Ureter (tissue), 1 donor: ENCODE measurements at places on chromosomes 6 and 20. TPM values are rescaled to one million over a fixed set of nuclear protein-coding genes. Genes with fewer than 3 reads are reported as not detected.

Gene GSTA2
- total RNA-seq = not detected

DNA sequence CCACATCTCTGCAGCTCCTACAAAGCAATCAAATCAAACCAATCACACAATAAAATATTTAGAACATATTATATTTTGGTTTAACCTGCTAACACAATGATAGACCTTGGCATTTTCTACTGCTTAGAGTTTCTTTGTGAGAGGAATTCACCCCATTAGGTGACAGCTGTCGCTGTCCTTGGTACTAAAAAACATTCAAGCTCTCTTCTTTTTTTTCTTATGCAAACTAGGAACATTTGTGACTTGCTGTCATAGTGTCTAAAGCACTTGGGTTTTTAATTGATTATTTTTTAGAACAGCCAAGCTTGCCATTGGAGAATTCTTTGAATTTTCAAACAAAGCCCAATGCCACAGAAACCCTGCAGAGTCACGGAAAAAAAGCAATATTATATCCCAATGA is 46.4 kb downstream of the CNR1 start:
- DNase-seq = no peak

GRCh38 chr6:70524721-70525286 is 41.9 kb upstream of the SDHAF4 start:
- DNase-seq = no peak

- no peak for DNase-seq
Measured at GRCh38 chr20:31494131-31494530, 19.0 kb downstream of the REM1 start.

- no peak for DNase-seq
Measured at GRCh38 chr6:5729080-5729434, 277.7 kb downstream of the NRN1 start.

- DNase-seq = no peak
Measured at GRCh38 chr6:123509112-123509511, 127.6 kb downstream of the TRDN start.

Gene ZNF335
- total RNA-seq = 23.9 TPM

DNA sequence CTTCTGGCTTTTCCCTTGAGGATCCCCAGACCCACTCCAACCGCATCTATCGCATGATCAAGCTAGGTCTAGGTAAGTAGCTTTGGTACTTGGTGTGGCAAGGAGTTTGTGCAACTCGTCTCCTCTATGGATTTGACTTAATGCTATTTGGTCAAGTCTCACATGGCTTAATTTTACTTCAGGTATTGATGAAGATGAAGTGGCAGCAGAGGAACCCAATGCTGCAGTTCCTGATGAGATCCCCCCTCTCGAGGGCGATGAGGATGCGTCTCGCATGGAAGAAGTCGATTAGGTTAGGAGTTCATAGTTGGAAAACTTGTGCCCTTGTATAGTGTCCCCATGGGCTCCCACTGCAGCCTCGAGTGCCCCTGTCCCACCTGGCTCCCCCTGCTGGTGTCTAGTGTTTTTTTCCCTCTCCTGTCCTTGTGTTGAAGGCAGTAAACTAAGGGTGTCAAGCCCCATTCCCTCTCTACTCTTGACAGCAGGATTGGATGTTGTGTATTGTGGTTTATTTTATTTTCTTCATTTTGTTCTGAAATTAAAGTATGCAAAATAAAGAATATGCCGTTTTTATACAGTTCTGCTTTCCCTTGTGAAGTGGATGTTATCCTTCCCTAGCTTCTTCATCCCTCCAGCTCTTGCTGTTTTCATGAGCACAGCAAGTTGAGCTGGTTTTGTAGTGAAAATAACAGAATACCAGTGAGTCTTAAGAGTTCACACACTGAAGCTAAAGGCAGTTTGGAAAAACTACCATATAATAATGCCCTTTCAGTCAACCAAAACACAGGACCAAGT is 3.8 kb downstream of the SLC35B2 start:
- DNase-seq = no peak

Gene TMEM200A
- total RNA-seq = 4.5 TPM

DNA sequence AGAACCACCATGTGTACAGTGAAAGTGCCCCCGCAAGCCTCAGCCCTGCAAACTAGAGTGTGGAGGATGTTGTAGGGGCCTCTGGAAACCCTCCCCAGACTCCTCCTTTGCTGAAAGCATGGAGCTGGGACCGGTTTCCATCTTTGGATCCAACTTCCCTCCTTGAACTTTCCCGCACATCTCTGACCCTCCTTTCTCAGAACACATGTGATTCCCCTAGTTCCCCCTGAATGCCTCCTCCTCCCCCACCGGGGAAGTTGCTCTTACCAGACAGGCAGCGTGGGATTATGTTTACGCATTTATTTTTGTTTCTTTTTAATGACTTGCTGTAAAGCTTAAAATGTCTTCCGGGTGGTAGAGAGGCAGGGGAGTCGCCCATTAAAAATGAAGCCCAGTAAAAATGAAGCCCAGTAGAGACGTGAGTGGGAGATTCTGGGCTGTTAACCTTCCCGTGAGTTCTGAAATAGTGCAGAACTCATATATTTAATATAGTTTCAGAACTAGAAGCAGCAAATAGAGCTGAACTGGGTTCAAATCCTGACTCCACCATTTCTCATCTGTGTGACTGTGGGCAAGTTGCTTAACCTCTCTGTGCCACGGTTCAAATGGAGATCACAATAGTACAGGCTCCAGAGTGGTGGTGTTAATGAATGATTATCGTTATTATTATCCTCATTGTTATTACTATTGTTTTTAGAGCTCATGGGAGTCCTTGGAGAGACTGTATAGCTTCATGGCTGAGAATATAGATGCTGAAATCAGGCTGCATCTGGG is 8.0 kb upstream of the PTPN1 start:
- DNase-seq = no peak

Gene SLC26A8
- total RNA-seq = 0.18 TPM

DNA sequence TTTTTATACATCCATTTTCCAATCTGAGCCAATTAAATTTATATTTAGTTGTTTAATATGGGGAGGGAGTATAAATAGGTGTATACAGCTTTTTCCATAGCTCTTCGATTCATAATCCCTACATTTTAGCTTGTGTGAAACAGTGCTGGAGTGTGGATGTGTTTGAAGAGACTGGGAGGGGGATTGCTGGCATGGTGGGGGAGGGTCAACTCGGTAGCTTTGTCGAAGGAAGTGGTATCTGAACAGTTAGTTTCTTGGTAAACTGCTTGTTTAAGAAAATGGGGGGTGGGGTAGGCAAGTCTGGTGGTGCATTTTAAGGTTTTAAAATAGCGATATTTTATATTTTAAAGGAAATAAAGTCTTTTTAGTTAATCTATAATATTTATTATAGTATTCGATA is 1.4 kb upstream of the LIN28B start:
- no peak for DNase-seq

Gene C6orf141
- total RNA-seq = 1.6 TPM

DNA sequence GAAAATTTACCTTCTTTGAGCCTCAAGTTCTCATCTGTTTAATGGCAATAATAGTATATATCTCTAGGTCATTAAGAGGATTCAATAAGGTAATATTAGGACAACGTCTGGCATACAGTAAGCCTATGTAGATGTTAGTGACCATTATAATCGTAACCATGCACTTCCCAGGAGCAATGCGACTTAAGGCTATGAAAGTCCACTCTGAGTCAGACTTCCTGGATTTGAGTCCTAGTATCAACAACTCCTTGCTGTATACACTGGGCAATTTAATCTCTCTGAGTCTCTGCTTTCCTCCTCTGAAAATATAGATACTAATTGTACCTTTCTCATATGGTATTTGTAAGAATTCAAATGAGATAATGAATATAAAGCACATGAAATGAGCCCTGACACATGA is 168.1 kb upstream of the HDDC2 start:
- DNase-seq = no peak

Gene GTSF1L
- total RNA-seq = not detected

DNA sequence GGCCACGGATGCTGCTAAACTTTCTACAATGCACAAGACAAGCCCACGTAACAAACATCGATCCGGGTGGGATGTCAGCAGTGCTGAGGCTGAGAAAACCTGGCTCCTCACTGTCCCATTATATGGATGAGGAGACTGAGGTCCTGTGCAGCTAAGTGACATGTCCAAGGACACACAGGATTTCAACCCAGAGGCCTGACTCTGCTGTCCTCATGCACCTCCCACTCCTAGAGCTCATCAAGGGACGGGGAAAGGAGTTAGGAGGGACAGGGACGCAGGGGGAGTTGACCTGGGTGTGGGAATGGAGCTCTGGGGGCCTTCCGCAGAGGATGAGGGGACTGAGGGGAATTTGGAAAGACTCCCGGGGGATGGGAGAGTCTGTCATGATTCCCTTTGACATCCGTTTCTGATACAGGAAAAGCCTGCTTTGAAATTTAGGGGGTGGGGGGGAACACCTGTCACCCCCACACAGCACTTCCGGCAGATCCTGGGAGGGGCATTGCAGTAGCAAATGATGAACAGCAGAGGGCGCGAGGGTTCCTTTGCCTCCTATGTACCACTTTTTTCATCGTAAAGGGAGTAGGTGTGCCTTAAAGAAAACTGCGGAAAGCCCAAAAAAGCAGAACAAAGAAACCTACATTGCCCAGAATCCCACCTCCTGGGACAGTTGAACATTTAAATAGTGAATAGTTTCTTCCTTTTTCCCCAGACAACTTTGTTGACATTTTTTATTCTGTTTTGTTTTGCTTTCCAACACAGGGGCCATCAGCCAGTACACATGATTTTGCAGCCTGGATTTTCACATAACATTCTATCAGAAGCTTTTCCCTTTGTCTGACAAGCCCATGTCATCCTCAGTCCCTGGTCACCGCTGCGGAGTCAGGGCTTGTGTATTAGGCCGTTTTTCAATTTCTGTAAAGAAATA is 48.6 kb downstream of the SLC2A10 start:
- DNase-seq = no peak

Gene PTGIS
- 57.8 TPM for total RNA-seq

- DNase-seq = no peak
Measured at GRCh38 chr6:132275066-132275970, 126.0 kb downstream of the MOXD1 start.

GRCh38 chr6:69933239-69933638 is 66.9 kb downstream of the COL19A1 start:
- no peak for DNase-seq

DNA sequence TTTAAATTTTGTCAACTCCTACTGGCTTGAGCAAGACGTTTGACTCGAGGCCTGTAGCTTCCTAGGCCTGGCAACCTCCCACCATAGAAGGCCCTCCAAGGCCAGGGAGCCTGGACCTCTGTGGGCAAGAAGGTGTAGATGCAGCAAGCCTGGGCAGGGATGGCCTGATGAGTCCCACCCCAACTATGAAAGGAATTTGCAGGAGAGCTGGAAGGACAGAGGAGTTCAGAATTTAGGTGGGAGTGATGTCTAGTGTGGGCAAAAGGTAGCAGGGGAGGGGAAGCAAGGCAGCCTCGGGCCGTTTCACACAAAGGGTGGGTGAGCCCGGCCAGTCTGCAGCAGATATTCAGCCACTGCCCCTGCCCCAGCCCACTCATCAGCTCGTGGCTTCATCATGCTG is 245.2 kb downstream of the CDH26 start:
- DNase-seq = no peak

Gene MATN4
- total RNA-seq = not detected

GRCh38 chr20:37566590-37567330 is 39.1 kb upstream of the BLCAP start:
- no peak for DNase-seq

Gene SLC22A2
- total RNA-seq = not detected

DNA sequence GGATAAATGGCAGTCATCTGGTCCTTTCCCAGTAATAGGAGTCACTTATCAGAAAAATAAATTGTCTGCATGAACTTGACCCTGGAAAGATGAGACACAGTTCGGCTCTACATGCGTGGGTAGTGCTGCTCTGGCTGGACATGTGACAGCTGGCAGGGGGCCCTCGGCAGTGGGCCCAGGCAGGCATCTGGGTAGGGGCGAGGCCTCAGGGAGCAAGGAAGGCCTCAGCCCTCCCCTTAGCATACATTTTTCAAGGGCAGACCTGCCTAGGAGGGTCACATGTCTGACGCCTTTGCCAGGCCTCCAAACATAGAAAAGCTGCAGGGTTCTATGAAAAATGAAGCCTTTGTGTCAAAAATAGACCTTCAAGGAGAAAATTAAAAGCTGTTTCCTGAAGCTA is 12.8 kb upstream of the ILRUN start:
- DNase-seq = peak; percentile 74

DNA sequence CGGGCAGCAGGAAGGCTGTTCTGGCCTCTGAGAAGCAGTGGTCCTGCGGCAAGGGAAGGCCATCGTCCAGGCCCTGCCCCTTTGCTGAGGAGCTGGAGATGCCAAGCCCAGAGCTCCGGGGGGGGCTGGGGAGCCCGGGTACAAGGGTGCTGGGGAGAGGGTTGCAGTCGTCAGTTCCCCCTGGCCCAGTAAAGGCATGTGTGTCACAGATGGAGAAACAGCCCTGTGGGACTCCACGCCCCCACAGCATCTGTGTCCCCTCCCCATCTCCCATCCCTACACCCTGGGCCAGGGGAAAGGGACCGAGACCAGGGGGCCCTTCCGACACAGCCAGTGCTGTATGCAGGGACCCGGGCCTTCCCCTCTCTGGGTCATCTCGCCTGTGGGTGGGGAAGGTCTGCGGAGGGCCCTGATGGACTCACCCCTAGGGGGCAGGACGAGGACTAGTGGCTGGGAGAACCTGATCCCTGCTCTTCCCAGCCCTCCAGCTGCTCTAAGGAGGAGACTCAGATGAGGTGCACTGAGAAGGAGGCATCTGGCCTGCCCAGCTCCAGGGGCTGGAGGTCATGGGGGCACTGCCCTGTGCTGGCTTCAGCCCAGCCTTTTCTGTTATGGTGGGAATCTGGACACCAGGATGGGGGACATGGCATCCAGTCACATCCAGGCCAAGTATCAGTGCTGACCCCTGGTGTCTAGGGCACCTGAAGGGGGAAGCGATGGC is 609 bp downstream of the MYL9 start:
- peak; percentile 70 for DNase-seq

GRCh38 chr6:130632277-130632676 is 194.9 kb upstream of the SMLR1 start:
- no peak for DNase-seq

Gene IL17A
- not detected for total RNA-seq

GRCh38 chr20:59600472-59600871 is 3.9 kb upstream of the PHACTR3 start:
- no peak for DNase-seq

DNA sequence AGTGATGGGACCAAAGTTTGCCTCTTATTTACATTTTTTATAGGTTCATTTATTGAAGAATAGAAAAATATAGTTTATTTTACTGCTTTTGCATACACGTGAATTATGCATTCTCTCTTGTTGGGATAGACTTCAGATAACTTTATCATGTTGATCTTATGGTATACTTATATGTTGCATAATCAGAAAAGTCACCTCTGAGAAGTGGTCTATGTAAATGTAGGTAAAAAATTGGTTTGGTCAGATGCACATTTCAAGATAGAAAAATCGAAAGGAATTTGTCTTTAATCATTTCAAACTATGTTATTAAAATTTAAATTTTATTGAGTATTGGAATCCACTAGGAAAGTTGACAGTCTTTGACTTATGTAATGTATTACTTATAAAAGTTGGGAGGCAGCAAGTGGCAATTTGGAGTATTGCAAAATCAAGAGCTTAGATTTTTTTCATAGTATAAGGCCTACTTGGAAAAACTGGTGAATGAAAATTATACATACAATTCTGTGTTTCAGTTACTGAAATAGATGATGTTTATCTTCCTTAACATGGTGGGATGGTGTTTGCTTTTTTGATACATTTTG is 2.4 kb downstream of the PHF3 start:
- no peak for DNase-seq
